Ecto neural progenitor cell (in vitro differentiated cells): ENCODE measurements at places on chromosomes 13 and 19.

GRCh38 chr19:22603518-22604440 lies 30.3 kb upstream of the ZNF492 start:
- no peak for DNase-seq

DNA sequence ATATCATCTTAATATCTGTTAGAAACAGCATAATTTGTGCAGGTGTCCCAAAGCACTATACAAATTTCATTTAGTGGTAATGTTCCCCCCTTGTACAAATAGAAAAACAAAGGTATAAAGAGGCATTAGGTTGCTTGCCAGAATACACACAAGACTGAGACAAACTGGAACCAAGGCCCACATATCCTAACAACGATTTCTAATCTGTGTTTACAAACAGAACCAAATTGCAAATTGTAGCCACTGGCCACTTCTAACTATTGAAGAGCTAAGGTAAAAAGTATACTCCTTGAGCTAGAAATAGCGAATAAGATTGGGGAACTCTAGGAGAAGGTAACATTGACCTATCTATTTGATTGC lies 526.1 kb downstream of the KLF12 start:
- DNase-seq = no peak

GRCh38 chr19:34676697-34677385 lies at the start of gene SCGB2B2:
Gene SCGB2B2 (minus strand): TSS chr19:34677159. CDS start chr19:34594563, 82,596 bp downstream.
- no peak for DNase-seq

GRCh38 chr13:98741741-98742435 lies 10.6 kb downstream of the SLC15A1 start:
- no peak for DNase-seq

DNA sequence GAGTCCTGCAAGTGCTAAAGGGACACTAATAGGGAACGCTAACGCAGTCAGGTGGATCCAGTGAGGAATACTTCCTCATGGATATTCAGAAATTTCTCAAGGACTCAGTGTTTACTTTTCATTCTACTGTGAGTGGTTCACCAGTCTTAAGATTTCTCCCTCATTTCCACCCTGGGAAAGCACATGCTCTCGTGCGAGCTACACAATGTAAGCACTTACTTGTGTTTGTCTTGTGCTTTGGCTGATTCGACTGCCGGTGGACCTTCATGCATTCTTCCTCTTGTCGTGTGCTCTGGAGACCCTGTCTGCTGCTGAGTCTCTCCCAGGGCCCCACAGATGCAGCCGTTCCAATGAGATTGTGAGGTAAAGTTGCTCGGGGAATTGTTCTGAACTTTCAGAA lies 180.1 kb downstream of the NUFIP1 start:
- DNase-seq = no peak

DNA sequence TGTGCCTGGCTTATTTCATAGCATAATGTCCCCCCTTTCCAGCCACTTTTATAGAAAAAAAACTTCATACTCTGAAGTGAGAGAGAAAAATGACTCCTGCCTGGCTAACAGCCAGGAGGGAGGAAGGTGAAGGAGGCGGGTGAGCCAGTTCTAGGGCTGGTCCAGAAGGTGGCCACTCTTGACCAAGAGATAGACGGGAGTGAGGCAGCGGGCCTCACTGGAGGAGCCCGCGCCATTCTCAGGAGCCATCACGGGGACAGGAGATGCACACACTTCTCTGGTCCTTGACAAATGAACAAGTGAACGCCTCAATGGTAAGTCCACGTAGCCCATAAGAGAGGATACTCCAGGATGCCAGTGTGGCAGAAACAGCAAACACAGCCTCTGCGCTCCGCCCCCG lies 231.4 kb downstream of the UQCRFS1 start:
- no peak for DNase-seq

- DNase-seq = no peak
Measured at GRCh38 chr13:95706356-95706755, 29.4 kb downstream of the DNAJC3 start.

DNA sequence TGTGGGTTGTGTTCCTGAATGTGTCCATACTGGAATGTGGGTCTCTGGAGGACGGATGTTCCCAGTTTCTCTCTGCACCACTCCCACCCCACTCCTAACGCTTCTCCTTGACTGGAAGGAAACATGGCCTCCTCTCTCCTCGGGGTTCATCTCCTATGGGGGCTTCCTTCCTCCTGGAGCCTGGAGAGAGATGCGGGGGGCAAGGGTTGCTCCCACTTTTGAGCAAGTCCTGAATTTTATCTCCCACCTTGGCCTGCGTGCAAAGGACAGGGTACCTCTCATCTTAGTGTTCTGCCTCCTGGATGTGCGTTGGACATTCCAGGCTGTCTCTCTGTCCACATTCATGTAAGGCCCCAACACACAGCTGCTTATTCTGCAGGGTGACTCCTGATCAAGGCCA lies 52.5 kb upstream of the UQCRFS1 start:
- DNase-seq = peak; percentile 27

DNA sequence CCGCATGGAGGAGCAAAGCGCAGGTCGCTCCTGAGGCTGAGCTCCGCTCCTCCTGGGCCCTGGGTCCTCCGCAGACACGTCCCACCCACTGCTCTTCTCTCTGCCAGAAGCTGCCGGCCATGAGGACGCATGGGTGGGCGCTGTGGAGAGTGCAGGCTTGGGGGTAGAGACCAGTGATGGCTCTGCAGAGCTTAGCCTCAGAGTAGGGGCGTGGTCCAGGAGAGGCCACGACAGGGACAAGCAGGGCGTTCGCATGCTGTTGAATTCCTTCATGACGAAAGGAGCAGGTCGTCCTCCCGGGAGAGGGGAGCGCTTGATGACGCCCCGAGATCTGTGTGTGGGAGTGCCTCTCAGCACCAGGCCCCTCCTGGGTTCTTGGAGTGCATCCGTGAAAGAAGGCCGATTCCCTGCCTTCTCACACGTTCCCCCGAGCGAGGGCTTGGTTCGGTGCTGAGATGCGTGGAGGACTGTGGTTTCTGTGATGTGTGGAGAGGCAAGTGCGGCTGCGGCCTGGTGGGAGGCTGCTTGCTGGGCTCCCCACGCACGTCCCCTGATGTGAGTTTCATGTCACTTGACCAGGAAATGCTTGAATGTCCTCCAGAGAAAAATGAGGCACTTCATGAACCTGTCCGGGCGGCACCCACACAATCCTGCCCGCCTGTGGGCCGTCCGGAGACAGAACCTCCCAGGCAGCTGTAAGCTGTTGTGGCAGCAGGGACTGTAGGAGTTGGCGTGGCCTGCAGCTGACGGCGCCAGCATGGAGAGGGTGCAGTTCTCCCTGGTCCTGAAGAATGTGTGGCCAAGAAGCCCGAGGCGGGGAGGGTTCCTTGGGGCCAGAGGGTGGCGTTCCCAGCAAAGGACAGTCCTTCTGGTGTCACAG lies 4.5 kb downstream of the SF3A2 start:
- DNase-seq = no peak

DNA sequence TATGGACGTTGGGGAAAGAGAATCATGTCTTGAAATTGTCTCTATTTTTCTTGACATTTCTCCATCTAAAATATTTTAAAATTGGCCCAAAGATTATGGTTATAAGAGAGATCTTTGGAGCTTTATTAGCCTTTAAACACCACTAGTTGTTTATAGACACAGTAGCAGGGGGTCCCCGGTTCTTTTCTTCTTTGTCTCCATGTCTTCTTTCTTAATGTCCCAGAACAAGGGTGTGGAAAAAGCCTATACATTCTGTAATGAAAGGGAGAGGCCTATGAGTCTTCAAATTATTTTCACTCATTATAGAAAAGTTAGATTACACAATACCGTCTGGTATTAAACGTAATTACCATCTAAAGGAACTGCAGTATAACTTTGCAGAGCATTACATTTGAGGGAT lies 300.0 kb downstream of the NALCN start:
- no peak for DNase-seq

- DNase-seq = peak; percentile 77
Measured at GRCh38 chr19:45250832-45251451, at the start of gene MARK4. Gene MARK4 (plus strand): TSS chr19:45251271. CDS start chr19:45251589, 318 bp downstream.
